NCI-H82 (cell line): ENCODE measurements at places on chromosomes 7 and 10.

- DNase-seq: no peak
Observed at GRCh38 chr7:146002431-146003078, 114.0 kb upstream of the CNTNAP2 start.

DNA sequence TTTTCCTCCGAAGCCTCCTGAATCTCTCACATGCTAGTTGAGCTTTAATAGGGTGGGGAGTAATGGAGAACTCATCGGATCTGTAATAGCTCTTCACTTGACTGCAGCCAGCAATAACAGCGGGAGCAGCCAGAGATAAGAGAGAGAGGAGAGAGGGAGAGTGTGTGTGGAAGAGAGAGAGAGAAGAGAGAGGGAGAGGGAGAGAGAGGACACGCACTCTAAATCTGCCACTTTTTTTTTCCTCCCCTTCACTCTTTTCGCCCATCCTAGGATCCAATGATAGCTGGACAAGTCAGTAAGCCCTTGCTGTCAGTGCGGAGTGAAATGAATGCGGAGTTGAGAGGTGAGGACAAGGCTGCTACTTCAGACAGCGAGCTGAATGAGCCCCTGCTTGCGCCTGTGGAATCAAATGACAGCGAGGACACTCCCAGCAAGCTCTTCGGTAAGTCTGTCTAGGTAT is 107.9 kb downstream of the POU6F2 start:
- no peak for DNase-seq

GRCh38 chr7:8443576-8444467 is 10.4 kb downstream of the NXPH1 start:
- DNase-seq: no peak

GRCh38 chr10:96638120-96638519 is 51.3 kb upstream of the TM9SF3 start:
- no peak for DNase-seq

DNA sequence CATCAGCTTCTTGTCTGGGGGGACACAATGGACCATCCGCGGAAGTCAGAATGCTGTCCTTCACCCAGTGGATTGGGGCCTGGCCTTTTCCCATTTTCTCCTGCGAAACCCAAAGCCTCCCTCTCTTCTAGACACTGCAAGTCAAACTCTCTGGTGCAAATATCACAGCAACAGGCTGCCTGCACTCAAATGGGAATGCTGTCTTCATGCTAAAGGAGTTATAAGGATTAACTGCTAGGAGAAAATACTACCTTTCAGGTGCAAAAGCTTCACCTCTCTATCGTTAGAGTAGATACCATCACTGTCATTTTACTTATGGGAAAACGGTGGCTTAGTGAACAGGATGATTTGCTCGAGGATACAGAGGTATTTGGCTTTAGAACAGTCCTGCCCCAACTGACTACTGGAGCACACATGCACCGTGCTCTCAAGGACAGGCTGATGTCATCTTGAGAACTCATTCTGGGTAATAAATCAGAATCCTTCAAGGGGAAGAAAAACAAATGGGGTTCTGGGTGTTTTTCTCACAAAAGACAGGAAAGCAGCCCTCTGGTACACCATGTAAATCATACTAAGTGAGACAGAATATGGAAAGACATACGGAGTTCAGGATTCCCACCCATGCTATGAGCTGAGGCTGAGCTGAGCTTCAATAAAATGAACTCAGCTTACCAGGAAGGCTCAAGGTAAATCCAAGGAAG is 100.9 kb downstream of the SAMD9 start:
- peak; percentile 13 for DNase-seq

DNA sequence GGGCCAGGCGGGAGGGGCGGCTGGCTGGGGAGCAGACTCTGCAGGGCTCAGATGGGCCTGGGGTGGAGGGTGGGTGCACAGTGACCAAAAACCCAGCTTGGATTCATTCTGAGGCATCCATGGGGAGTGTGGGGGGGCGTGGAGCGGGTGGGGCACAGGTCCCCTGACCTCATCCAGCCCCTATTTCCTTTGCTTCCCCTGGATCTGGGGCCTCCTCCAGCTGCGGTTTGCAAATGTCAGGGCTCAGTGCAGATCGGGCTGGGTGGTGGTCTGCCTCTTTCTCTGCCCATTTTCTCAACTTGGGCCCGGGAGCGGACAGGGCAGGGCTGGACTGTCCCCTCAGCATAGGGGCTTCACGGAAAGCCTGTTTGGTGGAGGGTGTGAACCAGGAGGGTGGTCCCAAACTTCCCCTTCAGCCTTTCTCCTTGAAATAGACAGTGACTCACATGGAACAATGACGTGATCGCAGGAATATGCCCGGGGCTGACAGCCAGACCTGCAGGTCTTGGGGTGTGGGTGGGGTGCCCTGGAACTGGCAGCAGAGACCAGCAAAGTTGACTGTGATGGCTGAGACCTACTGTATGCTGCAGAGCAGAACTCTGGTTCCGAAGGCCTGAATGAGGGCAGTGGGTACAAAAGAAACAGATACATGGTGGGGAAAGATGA is 72.9 kb upstream of the PODXL start:
- no peak for DNase-seq

DNA sequence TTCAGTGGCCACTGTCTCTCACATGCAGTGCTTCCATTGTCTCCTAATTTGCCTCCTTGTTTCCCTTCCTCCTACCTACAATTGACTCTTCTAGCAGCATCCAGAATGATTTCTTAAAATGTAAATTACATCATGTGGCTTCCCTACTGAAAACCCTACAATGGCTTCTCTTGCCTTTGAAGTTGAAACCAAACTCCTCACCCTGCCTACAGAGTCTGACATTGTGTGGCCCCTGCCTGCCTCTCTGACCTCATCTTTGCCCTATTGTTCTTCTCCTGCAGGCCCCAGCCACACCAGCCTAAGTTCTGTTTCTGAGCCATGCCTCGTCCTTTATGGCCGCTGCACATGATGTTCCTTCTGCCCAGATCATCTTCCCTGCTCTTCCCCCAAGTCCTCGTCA is 35.8 kb upstream of the CDK1 start:
- no peak for DNase-seq

DNA sequence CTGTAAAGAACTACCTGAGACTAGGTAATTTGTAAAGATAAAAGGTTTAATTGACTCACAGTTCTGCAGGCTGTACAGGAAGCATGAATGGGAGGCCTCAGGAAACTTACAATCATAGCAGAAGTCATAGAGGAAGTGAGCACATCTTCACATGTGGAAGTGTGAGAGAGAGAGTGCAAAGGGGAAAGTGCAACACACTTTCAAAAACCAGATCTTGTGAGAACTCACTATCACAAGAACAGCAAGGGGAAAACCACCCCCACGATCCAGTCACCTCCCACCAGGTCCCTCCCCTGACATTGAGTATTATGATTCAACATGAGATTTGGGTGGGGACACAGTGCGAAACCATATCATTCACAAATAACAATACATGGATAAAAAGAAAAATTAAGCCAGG is 24.5 kb downstream of the AVL9 start:
- no peak for DNase-seq

- no peak for DNase-seq
Observed at GRCh38 chr10:4108693-4109092, 323.7 kb upstream of the KLF6 start.

DNA sequence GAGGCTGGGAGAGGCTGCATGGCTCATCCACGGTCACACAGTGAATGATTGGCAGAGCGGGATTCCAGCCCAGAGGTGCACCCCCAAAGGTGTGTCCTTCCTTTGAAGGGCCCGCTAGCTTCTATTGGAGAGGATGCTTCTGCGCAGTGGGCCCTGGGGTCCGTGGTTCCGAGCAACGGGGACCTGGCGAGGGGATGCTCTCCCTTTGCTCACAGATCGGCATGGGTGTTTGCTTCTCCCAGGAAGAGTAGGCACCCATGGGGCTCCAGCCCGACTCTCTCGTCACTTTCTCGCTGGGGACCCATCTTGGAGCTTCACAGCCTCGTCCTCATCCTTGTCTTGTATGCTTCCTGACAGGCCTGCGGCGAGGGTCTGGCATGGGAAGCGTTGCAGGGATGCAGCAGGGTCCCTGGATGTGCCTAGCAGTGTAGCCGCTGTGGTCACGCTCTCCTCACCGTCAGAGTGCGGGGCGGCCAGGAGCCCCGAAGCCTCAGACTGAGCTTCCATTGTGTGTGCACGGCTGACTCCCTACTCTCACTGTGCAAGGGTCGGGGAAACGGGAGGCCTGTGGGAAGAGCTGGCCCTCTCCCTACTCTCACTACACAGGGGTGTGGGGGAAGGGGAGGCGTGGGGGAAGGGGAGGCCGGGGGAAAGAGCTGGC is 538.5 kb upstream of the FOXK1 start:
- DNase-seq: no peak

- DNase-seq: peak; percentile 47
Observed at GRCh38 chr10:11424456-11425295, 186.8 kb downstream of the USP6NL start.
